Stimulated activated CD4-positive, alpha-beta T cell treated with anti-CD3 and anti-CD28 coated beads, TNF-alpha, amount 100 ng/mL, for 1 hour (primary cell): ENCODE measurements at places on chromosomes 1 and 21.

- peak; percentile 71 for DNase-seq
Observed at GRCh38 chr1:89843273-89844130, 22.7 kb downstream of the LRRC8D start.

- no peak for DNase-seq
Observed at GRCh38 chr1:21669258-21670058, at the start of gene RAP1GAP. TSS of gene RAP1GAP (minus strand) at chr1:21669357. CDS start at chr1:21620032, 49,325 bp downstream.

DNA sequence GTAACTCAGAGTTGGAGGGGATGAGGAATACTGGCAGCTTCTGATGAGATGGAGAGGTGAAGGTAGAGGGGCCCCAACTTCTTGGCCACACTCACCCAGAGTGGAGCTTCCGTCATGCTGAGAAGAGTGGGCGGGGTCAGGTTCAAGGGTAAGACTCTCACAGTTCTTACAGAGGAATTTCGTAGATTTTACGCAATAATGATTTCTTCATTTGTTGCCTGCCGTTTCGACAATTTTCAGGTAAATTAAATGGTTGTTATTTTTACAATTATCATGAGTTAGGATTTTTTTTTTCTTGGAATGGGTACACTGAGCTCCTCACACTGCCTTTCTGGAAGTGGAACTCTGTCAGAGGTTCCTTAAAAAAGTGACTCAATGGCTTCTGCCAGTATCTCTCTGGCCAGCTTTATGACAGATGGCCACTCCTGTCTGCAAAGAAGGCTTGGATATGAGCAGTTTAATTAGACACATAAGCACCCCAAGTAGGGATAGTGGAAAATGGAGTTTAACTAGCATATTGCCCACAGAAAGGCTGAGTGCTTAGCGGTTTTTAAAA lies 13.8 kb upstream of the NLRP3 start:
- no peak for DNase-seq

DNA sequence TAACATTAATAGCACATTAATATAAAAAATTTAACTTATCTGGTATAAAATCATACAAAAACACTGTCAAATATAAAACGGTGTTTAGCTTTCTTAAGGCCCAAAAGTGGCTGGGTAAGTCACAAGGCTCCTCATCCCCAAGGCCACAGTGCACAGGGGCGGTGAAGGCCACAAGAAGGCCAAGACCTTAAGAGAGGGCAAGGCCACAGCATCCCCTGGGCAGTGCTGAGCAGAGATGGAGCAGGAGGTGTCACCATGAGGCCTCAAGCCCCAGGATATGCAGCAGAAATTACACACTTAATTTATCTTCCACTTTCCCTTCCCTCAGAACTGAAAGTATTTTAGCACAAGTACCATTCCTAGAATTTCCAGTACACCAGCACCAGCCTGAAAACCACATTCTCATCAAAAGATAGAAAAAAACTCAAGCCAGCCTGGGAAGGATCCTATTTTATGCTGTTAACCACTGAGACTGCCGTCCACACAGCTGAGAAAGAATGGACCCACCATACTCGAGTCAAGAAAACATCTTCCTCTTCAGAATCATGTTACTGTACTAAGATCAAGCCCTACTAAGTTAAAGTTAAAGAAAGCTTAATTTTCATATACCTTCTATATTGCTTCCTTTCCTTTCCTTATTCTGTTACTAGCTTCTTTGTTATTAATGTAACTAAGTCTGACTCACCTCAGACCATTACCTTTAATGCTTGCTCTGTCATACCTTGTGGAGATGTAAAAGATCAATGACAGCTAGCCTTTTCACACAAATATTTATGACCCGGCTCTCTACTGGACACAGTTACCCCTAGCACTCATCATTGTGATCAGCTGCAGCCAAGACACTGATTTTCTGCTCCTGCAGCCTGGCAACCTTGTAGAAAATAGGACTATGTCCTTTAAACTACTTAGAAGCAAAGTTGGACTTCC lies 26.4 kb upstream of the FMO1 start:
- DNase-seq: no peak

- no peak for DNase-seq
Observed at GRCh38 chr1:40153073-40153770, 8.0 kb upstream of the RLF start.

- DNase-seq: no peak
Observed at GRCh38 chr1:223831755-223832636, 13.8 kb downstream of the TP53BP2 start.

DNA sequence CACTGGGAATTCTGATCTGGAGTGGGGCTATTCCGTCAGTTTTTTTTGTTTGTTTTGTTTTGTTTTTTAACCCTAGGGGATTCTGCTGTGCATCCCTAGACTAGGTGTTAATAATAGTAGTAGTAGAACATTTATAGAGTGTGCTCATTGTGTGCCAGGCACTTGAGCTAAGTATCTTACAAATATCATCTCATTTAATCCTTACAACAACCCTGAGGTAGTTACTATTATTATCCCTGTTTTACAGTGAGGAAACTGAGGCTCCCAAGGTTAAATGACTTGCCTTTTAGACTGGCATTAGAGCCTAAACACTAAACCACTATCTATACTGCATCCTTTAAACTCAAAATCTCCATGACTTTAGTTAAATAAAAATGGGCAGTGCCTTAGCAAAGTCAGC lies 22.1 kb downstream of the TOR3A start:
- DNase-seq: no peak
